ENCODE measurements at places on chromosomes 2 and 18.

DNA sequence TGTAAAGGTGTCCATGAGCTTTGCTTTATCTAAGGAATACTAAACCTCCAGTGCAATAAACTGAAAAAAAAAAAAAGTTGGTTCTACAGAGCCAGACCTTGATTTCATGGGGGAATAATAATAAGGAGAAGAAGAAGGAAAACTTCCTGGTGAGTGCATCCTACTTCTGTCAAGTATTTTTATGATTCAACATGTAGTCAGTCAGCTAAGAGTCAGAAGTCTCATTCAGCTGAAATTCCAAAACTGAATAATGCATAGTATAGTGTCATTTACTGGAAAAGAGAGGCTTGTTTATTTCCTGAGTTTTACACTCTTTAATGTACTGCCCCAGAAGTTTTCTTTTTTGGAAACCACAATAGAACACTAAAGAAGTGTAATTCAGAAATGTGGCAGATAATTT, 77.8 kb upstream of the TACR1 start:
- H3K27ac ChIP-seq, result peak overlapping the region; percentile 42
- H3K27me3 ChIP-seq, result no peaks in the 10 kb centered on the region
- peak; percentile 65 for DNase-seq
- peak overlapping the region; percentile 20 for H3K4me3 ChIP-seq

- no peaks in the 10 kb centered on the region for H3K36me3 ChIP-seq
- H3K4me1 ChIP-seq, result no peaks in the 10 kb centered on the region
- H3K27me3 ChIP-seq, result peaks cover 16% of the 10 kb centered on the region
- no peak overlapping the region for H3K4me3 ChIP-seq
- H3K27ac ChIP-seq, result no peak overlapping the region
- DNase-seq, result no peak
Measured at GRCh38 chr2:129428086-129428660, 551.3 kb upstream of the RAB6C start.

DNA sequence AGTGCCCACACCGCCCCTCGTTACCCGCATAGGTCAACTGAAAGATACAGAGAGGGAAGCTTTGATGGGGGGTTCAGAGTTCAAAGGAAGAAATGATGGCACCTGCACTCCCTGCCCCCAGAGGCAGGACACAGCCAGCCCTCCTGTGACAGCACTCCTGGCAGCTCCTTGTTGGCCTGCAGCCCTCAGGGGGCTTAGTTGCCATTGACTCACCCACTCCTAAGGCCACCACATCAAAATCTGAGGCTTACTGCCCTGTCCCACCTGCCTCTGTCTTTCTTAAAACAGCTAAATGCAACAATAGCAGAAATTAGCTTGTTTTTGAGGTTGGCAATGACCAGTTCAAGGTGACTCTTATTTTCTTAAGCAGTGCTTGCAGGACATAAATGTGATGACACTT, 31.6 kb upstream of the SLC35F6 start:
- H3K4me3 ChIP-seq, result no peak overlapping the region
- H3K36me3 ChIP-seq, result no peaks in the 10 kb centered on the region
- no peak overlapping the region for H3K27ac ChIP-seq
- no peaks in the 10 kb centered on the region for H3K4me1 ChIP-seq

DNA sequence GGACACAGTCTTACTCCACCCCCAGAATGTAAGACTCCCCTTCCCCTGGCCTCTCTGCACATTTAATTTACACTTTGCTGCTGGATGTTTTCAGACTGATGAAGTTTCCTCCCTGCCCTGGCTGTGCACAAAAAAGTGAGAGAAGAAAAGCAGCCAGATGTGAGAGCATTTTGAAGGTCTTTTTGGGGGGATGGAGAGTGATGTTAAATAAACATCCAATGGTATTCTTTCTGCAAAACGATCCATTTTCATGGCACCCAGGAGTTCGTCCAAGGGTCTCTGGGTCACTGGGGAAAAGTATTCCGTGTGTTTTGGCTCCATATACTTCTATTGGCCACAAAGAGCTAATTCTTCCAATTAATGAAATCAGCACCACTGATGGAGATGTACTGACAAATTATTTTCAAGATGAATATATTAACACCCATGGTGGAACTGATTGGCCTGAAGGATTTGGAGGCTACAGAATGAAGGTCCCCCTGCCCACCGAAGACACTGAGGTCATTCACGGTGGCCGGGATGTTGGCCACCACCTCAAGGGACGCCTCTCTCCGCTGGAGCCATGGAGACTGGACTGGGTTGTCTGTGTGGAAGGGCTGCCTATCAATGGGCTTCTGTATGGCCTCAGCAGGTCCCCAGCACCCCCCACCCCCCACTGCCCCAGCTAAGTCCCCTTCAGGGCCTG, 107.6 kb upstream of the PKDCC start:
- no peaks in the 10 kb centered on the region for H3K36me3 ChIP-seq
- no peak overlapping the region for H3K4me3 ChIP-seq
- peaks cover 20% of the 10 kb centered on the region for H3K4me1 ChIP-seq
- no peak overlapping the region for H3K27ac ChIP-seq

- H3K27ac ChIP-seq, result no peak overlapping the region
- H3K4me1 ChIP-seq, result peaks cover 4% of the 10 kb centered on the region
- DNase-seq, result no peak
Measured at GRCh38 chr2:60474301-60474700, 79.2 kb downstream of the BCL11A start.

DNA sequence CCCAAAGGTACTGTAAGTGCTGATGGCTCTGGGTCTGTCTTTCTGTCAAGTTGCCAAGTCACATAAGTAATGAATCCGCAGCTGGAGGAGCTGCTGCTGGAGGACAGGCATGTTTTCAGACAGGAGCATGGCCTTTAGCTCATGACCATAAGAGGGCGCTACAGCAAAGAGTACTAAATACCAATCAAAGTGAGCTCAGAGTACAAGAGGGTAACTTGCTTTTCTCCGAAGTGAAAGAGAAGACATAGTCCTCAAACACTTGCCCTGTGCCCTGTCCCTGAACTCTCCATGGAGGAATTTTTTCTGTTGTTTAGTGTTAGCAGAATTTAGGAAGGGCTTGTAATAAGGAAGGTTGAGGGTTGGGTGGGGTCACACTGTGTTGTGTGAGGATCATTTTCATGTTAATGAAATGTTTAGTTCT, 58.0 kb upstream of the EML6 start:
- peaks cover 15% of the 10 kb centered on the region for H3K4me1 ChIP-seq
- H3K27me3 ChIP-seq, result no peaks in the 10 kb centered on the region
- H3K36me3 ChIP-seq, result peaks cover 88% of the 10 kb centered on the region
- peak overlapping the region; percentile 26 for H3K27ac ChIP-seq

DNA sequence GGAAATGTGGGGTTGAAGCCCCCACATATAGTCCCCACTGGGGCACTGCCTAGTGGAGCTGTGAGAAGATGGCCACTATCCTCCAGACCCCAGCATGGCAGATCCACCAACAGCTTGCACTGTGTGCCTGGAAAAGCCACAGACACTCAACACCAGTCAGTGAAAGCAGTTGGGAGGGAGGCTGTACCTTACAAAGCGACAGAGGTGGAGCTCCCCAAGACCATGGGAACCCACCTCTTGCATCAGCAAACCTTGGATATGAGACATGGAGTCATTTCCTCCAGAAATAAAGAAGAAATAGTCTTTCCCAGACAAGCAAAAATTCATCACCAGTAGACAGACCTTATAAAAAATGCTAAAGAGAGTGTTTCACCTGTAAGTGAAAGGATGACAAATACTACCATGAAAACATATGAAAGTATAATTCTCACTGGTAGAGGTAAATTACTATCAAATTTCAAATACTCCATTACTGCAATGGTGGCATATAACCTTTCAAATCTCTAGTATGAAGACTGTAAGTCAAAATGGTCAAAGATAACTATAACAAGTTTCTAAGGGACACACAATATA, 152.6 kb upstream of the EPHA4 start:
- DNase-seq, result no peak
- H3K4me1 ChIP-seq, result no peaks in the 10 kb centered on the region
- no peak overlapping the region for H3K4me3 ChIP-seq
- no peaks in the 10 kb centered on the region for H3K36me3 ChIP-seq
- H3K27me3 ChIP-seq, result no peaks in the 10 kb centered on the region
